ENCODE measurements at places on chromosomes 6 and 20. TPM values are rescaled to one million over a fixed set of nuclear protein-coding genes. Genes with fewer than 3 reads are reported as not detected.

ARMC2 gene
- total RNA-seq, result 2.7 TPM

OSBPL2 gene
- 23.6 TPM for total RNA-seq

DTNBP1 gene
- 14.6 TPM for total RNA-seq

ZFP57 gene
- not detected for total RNA-seq

BPIFA1 gene
- not detected for total RNA-seq

HLA-DRA gene
- 8.6 TPM for total RNA-seq

NOX3 gene
- total RNA-seq, result not detected

CYP24A1 gene
- not detected for total RNA-seq

F13A1 gene
- total RNA-seq, result not detected

TCFL5 gene
- total RNA-seq, result 7.5 TPM

LPA gene
- total RNA-seq, result not detected

FAM209B gene
- total RNA-seq, result not detected

SLC32A1 gene
- total RNA-seq, result not detected

TTBK1 gene
- total RNA-seq, result 0.11 TPM

CPNE5 gene
- 0.69 TPM for total RNA-seq

NNAT gene
- not detected for total RNA-seq
